Naive thymus-derived CD8-positive, alpha-beta T cell (primary cell): ENCODE measurements at places on chromosomes 5 and 9. TPM values are rescaled to one million over a fixed set of nuclear protein-coding genes. Genes with fewer than 3 reads are reported as not detected.

DNA sequence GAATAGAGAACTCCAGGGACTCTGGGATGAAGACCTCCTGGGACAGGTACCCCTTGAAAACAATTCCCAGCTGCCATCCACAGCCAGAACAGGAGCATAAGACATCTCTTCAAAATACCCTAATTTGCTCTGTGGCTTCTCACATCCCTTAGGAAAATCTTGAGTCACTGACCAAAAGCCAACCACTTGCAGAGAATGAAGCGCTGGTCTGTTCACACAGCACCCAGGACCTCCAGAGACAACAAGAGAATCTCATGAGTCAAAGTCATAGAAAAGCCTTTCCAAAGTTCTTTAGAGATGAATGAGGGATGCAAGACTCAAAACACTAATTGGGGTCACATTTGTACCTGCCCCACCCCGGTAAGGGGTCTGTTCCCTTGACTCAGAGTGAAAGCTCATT lies 210.6 kb downstream of the SEMA5A start:
- no peak for DNase-seq

Gene SYNPO
- 0.71 TPM for total RNA-seq

Gene C1QTNF3
- 5.7 TPM for total RNA-seq

GRCh38 chr5:169195601-169196000 lies 105.3 kb downstream of the SLIT3 start:
- DNase-seq: no peak

DNA sequence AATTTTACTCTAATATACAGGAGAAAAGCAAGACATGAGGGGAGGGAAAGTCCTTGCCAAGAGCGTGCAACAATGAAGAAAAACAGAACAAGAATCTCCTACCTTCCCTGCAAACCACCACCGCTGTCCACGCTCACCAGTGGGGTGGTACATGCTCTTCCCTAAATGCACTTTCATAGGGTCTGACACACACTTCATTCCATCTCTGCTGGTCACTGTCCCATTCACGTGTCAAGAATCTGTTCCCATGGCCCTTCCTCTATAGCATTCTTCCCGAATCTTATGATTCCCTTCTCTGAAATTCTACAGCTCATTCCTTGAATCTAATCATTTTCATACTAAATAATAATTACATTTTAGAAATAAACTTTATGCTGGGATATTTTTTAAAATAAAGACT lies 11.4 kb upstream of the DNAH5 start:
- no peak for DNase-seq

DNA sequence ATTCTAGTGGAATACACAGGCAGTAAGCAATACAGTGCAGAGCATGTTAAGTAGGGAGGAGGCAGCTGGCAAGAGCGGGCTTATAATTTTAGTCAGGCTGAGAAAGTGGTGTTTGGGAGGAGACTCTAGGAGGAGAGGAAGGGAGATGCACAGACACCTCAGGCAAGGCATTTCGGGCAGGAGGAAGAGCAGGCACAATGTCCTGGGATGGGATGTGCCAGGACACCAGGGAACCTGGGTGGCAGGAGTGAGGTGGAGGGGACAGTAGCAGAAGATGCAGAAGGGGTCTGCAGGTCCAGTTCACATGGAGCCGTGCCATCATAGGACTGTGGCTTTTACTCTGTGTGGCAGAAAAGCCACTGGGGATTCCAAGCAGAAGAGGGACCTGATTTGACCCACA lies 143.7 kb upstream of the FSTL4 start:
- DNase-seq: no peak

GRCh38 chr9:69898714-69899209 lies 78.1 kb downstream of the CFAP95 start:
- no peak for DNase-seq

Gene CCL27
- total RNA-seq: not detected

Gene PFN3
- total RNA-seq: not detected

- no peak for DNase-seq
These were observed 6.3 kb downstream of the CRHBP start for GRCh38 chr5:76958991-76959767.

GRCh38 chr5:176438959-176439757 lies 9.0 kb upstream of the FAF2 start:
- DNase-seq: no peak

DNA sequence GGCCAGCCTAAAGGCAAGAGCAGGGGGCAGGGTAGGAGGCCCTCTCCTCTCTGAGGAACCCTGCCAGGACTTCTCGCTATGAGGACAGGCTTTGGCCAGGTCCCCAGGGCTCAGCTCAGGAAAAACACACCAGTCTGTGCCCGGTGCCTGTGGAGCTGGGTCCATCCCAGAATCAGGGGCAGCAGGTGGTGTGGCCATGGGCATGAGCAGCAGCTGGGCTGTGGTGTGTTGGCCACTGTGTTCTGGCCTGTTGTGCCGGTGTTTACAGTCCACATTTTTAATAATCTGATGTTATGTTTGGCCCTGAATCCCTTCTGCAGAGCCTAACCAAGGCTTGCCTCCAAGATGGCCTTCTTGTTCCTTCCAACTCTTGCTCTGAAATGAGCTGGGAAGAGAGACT lies 77.0 kb downstream of the FGF18 start:
- DNase-seq: no peak

Gene ANKDD1B
- 0.49 TPM for total RNA-seq

- DNase-seq: no peak
These were observed 91.4 kb downstream of the ADAMTS16 start for GRCh38 chr5:5231576-5231975.

Gene RNF208
- total RNA-seq: 1.7 TPM

Gene ZNF189
- 26.3 TPM for total RNA-seq

Gene FCN2
- total RNA-seq: not detected

DNA sequence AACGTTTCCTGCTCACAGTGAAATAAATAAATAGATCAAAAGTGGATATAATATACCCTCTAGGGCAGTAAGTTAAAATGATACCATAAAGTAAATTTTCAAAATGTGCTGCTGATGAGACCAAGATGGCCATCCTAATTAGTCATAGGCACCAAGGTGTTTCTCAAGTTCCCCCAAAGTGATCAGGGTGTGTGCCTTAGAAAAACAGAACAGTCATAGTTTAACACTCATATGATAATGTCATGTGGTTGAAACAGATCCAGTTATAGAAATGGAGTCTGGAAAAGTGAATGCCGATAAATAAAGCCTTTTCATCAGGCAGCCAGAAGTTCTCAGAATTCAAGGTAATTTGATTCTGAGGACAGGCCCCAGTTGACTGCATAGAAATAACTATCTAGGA lies 161.5 kb upstream of the CDKN2B start:
- DNase-seq: no peak

DNA sequence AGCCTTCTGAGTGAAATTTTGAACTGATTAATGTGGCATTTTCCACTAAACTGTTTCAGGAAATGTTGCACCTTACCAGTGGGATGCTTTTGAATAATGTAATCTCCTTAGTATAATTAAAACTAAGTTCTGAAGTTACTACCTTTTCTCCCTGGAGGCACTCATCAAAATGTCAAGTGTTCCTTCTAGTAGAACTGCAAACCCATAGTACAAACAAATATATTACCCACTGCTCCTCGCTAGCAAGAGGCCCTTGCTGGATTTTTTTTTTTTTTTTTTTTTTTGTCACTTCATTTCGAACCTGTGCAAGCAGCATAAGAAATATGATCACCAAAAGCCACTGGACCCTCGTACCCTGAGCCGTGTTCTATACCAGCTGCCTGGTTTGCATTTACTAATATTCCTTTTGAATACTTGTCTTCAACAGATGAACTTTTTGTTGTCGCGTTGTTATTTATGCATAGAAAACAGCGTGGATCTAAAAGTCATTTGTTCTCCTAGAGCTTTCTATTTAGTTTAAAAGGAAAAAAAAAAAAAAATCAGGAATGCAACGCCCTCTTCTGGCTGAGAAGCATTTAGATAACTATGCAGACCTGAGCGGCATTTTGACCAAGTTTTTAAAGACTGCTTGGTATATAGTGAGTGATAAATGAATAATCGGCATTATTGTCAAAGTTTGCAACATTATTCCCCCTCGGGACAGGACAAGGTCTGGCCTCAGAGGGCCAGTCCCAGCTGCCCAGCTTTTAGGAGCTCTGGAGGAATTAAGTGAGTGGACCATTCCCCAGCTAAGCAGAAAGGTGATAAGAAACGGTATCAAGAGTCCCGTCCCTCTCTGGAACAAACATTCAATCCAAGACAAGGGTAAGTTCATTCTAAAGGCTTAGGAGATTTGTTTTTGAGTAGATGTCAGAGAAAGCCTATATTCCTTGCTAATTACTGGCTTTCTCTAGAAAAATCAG lies 162.5 kb upstream of the KIF2A start:
- DNase-seq: no peak

DNA sequence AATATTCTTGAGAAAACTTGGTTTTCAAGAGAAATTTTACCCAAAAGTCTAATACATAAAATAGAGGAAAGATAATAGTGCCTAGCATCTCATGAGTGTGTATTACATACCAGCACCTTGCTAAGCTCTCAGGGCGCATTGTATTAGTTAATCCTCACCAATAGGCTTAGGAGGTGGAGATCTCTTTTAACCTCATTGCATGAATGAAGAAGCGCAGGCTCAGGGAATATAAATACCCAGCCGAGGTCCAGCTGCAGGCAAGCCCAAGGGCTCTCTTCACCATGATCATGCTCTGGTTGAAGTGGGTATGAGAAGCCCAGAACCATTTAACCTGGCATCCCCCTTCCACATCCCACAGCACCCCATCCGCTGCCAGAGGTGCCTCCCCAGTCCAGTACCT lies 46.0 kb downstream of the CAMK2A start:
- DNase-seq: no peak

DNA sequence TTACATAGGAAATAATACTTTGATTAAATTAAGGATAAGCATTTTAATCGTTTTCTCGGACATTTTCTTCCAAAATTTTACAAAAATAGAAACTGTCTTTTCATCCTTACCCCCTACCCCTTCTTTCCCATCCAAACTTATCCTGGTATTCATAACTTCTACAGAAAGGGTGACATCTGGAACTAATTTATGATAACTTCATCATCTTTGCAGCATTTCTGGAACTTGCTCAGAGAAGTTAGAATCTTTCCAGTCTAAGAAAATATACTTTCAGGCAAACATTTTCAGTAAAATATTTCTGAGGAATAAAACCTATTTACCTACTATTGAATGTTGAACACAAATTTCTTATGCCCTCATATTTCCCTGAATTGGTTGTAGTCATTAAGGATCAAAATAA lies 309.0 kb downstream of the MAN2A1 start:
- DNase-seq: no peak

Gene NUP188
- 79.6 TPM for total RNA-seq

DNA sequence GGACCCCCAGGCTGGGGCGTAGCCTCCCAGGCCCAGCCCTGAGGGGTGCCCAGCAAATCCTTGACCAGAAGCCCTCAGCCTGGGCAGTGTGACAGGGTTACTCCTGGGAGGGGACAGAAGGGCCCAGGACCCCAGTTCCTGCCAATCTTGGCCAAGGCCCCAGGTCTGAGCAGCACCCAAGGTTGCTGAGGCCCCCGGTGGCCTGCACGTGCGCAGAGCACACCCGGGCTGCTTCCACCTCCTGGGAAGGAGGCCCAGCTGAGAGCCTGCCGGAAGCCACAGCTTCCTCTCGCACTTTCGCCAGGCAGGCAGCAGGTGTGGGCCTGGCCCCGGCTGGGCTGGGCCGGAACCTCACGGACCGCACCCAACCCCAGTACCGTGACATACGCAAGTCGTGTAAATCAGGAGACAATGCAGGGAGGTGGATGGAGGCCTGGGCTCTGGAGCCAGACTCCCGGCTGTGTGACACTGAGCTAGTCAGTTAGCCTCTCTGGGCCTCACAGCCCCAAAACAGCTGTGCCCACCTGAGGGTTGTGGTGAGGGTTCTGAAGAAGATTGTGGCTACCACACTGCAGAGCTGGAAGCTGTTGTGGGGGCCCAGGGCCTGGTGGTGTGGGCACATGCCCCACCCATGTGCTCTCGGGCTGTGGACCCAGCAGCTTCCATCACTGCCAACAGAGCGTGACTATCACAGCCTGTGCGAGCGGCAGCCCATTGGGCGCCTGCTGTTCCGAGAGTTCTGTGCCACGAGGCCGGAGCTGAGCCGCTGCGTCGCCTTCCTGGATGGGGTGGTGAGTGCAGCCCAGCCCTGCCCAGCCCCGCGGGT lies 5.1 kb downstream of the GRK6 start:
- peak; percentile 69 for DNase-seq

Gene KIF12
- not detected for total RNA-seq

- no peak for DNase-seq
These were observed 16.9 kb downstream of the OR2V2 start for GRCh38 chr5:181164076-181164952.

Gene HAND1
- not detected for total RNA-seq

DNA sequence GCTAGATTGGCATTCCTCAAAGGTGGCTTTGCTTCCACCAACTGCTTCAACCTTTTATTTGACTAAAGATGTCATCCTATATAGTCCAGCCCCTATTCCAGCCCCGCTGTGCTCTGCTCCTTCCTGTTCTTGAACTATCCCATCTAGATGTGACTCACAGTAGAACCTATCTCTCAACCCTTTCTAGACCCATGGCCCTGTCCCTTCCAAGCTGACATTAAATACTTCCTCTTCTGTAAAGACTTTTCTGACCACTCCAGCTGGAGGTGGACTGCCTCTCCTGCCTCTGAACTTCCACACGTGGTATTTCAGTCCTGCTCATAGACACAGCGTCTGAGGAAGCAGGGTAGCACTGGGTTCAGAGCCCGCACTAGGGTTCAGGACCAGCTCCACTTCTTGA lies 32.4 kb downstream of the OSTF1 start:
- DNase-seq: no peak

- no peak for DNase-seq
These were observed 4.7 kb downstream of the RNU6ATAC start for GRCh38 chr9:134159566-134160245.

DNA sequence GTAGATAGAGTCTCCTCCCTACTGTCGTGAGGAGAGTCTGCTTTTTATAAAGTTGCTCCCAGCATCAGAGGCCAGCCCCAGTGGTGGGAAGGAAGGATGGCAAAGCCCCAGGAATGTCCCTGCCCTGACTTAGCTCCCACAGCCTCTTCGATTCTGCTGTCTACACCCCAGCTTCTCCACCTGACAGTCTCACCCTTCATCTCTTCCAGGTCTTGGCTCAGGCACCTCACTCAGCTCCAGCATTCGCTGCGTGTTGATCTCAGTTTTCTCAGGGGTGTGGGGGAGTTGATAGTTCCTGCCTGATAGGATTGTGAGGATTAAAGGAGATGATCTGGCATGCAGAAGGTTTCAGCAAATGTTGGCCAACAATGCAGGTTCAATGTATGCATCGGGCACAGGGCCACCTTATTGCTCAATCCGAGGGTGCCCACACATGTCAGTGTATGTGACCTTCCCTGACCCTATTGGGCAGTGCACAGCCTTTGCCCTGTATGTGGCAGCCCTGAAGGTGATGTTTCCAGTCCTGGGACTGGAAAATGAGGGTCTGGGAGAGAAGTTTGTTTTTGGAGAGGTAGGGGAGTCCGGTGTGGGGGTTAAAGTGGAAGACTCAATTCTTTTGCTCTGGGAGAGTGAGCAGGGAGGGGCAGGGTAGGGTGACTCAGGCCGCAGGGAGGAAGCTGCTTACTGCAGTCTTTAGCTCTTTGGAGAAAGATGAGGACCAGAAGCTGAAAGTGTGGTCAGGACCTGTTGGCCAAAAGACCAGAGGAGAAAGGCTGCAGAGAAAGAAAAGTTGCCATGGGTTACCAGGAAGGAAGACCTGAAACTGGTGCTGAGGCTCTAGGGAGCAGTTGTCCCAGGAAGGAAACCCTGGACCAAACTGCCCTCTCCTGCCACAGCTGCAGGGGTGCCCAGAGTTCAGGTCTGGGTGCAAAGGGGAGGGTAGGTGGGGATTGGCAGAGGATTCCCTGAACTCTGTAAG lies 153.2 kb downstream of the MACROH2A1 start:
- DNase-seq: no peak

Gene ZNF782
- 9.2 TPM for total RNA-seq
